ENCODE measurements at places on chromosomes 2 and 18.

GRCh38 chr2:23351388-23352141 is 33.4 kb upstream of the KLHL29 start:
- DNase-seq = peak; percentile 35

GRCh38 chr2:237042101-237042500 is 43.6 kb upstream of the COPS8 start:
- no peak for DNase-seq

- DNase-seq = no peak
Observed at GRCh38 chr2:37219046-37219445, 12.3 kb downstream of the CEBPZ start.

GRCh38 chr2:169775354-169775753 is 23.3 kb upstream of the SSB start:
- no peak for DNase-seq

DNA sequence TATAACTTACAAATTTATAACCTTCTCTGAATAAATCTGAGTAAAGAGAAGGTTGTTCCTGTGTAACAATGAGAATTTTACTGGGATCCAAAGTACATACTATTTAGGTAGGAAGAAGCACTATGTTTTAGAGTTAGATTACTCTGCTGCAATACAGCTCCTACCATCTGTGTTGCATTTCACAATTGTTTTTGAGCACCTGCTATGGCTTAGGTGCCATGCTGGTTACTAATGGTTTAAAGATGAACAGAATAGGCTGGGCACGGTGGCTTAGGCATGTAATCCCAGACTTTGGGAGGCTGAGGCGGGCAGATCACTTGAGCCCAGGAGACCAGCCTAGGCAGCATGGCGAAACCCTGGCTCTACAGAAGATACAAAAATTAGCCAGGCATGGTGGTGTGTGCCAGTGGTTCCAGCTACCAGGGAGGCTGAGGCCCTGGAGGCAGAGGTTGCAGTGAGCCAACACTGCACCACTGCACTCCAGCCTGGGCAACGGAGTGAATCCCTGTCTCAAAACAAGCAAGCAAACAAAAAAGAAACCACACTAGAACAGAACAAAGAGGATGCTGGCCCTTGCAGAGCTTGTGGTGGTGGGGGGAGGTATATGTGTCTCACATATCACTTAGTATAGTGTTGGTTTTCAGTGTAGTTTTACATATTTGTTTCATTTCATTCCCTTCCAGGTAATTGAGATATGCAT is 56.7 kb downstream of the SPTBN1 start:
- no peak for DNase-seq

GRCh38 chr18:12155996-12156395 is 62.4 kb downstream of the ANKRD62 start:
- no peak for DNase-seq

DNA sequence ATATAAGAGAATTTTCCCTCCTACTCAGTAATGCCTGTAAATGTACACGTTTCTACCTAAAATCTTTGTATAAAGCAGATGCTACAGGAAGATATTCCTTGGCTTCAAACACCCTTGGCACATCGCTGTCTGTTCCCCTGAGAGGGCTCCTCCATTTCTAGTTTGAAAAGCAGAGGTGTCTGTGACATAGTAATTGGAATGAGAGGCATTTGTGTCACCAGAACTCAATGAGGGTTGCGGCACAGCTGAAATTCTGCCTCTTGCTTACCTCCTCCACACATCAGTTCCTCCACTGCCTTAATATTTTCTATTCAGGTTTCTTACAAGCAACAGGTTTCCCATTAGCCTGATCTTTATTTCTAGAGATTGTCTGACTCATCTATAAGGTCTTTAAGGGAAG is 359.9 kb upstream of the DCC start:
- DNase-seq = no peak

- DNase-seq = no peak
Observed at GRCh38 chr2:9057939-9058761, 54.7 kb upstream of the MBOAT2 start.

DNA sequence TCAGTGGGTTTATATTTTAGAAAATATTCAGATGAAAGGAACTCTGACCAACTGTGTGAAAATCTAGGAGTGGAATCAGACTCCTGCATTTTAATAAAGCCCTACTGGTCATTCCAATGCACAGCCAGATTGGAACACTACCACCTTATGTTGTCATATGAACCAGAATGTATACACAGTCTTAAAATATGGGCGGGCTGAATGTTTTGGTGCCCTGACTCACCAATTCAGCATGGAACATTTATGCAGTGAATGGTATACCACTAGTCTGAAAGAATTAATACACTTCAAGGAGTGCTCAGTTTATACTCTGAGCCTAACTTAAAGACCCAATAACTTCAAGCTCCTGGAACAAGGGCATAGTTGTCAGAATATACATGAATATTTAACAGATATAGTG is 280.9 kb upstream of the TCF4 start:
- DNase-seq = no peak

DNA sequence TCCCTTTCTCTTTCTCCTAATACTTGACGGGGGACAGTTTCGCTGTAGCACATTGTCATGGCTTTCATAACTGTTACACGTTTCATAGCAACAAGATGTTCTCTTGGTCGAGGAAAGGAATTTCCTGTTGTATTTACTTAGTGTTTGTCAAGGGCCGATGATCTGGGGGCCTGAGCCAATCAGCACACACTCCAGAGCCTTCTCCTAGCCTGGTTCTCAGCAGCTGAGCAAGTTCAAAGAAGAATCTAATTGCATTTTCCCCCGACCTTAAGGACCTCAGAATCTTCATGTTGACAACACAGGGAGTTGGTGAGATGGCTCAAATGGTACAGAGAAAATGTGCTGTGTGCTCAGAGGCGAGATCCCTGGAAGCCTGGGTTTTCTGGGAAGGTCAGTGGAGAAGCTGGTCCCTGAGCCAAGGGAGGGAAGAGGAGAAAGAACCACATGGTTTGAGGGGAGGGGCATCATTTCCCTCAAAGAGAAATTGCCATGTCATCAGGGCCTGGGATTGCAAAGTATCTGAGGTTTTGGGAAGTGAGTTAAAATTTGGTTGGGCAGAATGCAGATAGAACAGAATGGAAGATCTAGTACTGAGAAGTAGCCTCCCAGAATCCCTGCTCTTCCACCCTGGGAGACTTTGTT is 76.9 kb upstream of the AGAP1 start:
- DNase-seq = no peak

GRCh38 chr18:41905786-41906527 is 49.1 kb upstream of the PIK3C3 start:
- DNase-seq = no peak

DNA sequence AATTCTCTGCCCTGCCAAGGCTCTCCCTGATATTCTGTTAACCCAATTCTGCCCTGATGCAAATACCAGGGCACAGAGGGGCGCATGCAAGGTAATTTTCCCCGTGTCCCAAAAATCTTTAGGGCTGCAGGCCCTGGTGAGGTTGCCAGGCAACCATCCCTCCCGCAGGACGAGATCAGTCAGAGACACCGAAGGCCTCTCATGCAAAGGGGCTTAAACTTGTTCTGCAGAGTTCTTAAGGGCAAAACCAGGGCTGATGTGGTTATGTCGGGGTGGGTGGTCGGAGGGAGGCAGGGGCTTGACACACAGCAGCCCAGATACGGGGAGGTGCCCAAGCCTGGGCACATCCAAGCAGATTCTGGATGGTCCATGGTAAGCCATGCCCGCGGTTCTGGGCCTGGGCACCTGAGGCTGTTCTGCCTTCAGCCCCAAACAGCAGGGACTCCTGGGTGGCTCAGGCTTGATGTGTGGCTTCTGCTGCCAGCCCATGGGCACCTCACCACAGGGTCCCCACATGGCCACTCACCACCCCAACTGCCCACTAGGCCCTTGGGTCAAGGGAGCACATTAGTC is 27.2 kb downstream of the STEAP3 start:
- DNase-seq = no peak

GRCh38 chr18:46437061-46437460 is 220.0 kb downstream of the LOXHD1 start:
- DNase-seq = no peak

DNA sequence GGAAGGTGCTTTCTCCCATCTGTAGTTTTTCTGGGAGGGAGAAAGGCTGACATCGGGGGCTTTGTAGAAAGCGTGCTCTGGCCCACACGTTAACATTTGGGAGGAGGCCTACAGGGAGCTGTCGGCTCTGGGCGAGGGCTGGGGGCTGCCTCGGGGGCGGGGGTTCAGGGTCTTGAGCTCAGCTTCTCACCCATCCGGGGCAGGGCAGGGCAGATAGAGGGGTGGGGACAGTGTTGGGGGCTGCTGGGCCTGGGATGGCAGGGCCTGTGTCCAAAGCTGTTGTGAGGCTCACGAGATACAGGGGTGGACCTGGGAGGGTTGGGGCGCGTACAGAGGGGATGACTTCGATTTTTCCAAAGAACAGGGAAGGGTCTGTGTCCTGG is 27.0 kb downstream of the NFATC1 start:
- DNase-seq = no peak

DNA sequence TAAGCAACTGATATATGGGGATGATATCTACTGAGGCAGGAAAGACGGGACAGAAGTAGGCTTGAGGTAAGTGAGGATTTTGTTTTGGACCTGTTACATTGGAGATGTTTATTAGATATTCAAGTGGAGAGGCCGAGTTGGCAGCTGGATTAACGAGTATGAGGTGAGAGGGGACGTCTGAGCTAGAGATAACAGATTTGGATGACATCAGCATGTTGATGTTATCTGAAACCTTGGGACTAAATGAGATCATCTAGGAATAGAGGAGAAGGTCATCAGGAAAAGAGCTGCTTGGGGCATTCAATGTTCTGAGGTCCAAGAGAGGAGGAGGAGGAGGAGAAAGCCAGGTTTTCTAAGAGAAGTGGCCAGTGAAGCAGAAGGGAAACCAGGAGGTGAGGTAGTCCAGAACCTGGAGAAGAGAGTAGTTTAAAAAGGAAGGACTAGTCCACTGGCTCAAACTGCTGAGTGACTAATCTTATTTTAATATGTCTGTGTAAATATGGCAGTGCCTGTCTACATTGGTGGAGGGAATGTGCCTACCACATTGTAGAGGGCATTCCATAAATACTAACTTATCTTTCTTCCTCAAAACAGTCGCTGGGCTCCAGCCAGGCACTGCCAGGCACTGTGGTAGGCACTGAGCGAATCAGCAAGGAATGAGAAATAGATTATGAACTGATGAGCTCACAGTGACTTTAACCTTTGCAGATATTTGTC is 488.3 kb downstream of the DLGAP1 start:
- no peak for DNase-seq

GRCh38 chr2:212940816-212941215 is 210.6 kb downstream of the IKZF2 start:
- DNase-seq = no peak

DNA sequence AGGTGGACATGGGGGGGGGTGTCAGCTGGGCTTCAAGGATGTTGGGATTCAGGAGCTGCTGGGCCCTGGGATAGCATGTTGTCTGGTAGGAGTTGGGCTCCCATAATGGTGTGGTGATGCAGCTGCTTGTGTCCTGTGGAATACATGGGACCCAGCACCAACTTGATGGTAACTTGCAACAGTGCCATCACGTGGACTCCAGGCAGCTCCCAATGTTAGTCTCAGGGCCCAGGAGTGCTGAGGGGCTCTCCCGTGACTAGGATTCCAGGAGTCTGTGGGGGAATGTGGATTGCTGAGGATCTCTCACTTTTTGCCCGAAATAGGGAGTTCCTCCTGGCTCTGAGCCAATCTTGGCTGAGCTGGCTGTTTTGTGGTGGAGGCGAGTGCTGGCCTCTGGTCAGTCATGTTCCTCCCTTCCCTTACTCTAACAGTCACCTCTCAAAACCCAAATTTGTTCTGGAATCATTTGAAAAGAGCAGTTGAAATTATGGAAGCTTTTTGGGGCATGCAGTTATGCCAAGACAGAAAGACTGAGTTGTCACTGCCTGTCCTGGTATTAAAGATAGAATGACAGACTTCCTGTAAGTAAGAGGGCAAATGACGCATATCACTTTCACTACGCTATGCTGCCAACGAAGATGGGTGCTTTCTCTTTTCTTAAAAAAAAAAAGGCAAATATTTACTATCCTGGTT is 607.1 kb downstream of the ADCYAP1 start:
- DNase-seq = no peak

DNA sequence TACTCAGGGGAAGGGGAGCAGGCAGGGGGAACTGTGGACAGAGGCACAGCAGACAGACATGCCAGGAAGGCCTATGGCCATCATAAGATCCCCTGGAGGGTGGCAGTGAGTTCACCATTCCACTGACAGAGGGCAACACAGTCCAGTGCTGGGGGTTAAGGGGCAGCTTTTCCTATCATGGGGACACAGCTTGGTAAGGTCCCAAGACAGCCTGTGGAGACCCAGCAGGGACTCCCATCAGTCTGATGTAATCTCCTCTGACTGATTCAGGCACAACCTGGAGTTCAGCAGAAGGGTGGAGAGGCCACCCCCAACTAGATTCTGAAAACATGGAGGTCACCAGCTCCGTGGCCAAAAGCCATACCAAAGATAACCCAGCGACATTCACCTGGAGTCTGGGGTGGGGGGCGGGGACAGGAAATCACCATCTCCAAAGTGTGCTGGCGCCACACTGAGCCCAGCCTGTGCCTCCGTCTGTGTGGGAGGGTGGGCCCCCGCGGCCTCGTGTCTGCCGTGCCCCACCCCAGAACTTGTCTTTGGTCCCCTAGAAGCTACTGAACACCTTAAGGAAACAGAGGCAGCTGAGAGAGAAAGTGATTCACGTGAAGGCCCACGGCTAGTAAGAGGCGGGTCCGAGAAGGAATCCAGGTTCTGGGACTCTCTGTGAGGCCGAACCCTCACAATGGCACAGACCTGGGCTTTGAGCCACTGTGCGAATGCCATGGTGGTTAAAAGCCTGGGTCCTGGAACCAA is 28.6 kb downstream of the DNMT3A start:
- no peak for DNase-seq

GRCh38 chr18:57846258-57846657 is 43.1 kb upstream of the ATP8B1 start:
- DNase-seq = no peak

DNA sequence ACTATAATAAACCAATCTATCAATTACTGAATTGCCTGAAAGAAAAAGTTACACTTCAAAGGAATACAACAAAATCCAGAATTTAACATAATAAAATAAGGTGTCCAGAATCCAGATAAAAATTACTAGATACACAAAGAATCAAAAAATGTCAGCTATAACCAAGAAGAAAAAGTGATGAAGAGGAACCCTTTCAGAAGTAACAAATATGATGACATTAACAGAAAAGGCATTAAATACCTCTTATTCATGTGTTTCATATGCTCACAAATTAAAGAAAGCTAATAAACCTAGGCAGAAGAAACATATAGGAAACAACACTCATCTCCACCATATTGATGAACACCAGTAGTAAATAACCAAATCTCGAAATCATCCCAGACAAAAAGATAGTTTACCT is 722.8 kb downstream of the ADCYAP1 start:
- DNase-seq = no peak
